ENCODE measurements at places on chromosomes 13 and 19.

- DNase-seq = no peak
Measured at GRCh38 chr13:34577051-34577450, 365.0 kb upstream of the NBEA start.

GRCh38 chr19:10692673-10693264 lies 8.5 kb upstream of the QTRT1 start:
- no peak for DNase-seq

GRCh38 chr19:6697291-6697690 lies 23.2 kb downstream of the C3 start:
- DNase-seq = no peak

DNA sequence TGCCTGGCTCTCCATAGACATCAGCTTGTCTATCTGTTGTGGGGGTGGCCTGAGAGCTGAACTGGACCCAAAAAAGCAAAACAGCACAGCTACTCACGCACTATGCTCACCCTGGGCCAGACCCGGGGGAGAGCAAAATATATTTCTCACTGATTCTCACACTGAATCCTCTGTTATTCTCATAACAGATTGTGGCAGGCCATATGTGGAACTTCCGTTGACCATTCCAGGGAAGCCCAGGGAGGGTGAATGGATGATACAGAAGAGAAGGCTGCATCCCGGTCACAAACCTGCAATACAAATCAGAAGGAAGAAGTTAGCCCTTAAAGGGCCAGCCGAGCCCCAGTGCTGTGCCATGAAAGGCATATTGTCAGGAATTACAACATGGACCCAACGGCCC lies 362.5 kb downstream of the ZNF536 start:
- no peak for DNase-seq

- DNase-seq = no peak
Measured at GRCh38 chr13:21744149-21744548, 73.3 kb downstream of the FGF9 start.

DNA sequence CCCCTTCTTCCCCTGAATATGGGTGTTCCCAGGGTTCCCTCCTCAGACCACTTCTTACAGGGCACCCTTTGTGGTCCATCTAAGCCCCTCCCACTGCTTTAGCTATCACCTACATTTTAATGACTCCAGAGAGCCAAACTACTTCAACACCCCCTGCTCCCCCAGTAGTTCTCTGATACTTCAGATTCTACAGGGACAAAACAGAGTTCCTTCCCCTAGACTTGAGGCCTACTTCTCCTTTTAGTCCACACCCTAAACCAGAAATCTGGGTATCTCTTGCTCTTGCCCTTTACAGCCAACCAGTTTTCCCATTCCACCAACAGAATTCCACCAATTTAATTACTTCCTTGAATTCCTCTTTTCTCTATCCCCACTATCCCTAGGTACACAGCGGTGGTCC lies 107.2 kb downstream of the KCNRG start:
- DNase-seq = no peak

DNA sequence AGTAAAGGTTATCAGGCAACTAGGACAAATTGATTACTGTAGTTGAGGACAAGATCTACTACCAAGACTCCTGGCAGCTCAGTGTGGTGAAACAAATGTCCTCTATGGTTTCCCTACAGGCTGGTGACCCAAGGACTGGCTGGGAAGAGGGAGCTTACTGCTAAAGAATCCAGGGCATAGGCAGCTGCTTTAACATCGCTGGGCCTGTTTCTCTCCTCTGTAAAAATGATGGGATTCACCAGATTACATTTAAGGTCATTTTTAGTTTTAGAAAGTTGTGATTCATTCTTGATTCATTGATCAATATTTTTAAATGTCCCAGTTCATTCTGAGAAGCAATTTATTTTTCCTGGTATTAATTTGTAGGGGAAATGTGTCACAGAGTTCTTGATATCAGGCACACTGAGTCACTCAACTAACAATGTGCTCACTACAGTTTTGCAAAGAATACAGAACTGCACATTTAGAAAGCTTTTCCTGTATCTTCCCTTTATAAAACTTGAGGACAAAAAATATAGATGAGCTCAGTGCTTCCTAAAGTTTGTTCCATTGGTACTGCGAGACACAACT lies 19.6 kb upstream of the FAM124A start:
- no peak for DNase-seq

DNA sequence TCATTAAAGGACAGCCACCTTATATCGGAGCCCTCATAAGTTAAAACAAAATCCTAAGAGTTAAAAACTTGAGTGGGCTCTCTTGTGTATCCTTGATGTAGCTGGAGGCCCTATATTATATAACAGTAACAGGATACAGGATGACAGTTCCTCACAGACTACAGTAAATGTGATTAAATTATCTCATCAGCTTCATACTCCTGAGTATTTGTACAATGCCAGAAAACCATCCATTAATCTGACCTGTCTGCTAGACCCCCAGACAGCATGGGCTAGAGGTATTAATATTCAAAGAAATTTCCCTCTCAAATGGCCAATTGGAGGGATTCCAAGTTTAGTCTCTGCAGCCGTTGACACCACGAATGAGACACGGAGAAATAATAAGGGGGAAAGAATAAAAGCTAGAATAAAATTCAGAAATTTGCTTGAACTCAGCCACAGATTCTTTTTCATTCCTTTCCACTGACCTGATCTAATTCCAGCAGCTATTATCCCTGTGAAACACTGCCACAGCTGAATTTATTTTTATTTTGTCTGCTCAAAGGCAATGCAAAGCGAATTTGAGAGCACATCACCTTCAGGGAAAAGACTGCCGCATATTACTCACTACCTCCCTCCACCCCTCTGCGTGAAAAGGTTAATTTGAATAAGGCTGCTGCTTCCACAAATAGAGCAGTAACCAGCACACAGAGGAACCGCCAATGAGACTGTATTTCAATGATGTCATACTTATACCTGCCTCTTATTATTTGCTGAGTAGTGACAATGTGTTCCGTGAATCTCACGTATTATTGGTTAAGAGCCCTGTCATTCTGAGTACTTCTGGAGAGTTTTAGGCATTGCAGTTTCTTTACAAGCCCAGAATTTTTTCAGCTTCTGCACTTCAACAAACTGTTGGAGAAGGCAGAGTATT lies 155.9 kb upstream of the KLF12 start:
- DNase-seq = no peak

DNA sequence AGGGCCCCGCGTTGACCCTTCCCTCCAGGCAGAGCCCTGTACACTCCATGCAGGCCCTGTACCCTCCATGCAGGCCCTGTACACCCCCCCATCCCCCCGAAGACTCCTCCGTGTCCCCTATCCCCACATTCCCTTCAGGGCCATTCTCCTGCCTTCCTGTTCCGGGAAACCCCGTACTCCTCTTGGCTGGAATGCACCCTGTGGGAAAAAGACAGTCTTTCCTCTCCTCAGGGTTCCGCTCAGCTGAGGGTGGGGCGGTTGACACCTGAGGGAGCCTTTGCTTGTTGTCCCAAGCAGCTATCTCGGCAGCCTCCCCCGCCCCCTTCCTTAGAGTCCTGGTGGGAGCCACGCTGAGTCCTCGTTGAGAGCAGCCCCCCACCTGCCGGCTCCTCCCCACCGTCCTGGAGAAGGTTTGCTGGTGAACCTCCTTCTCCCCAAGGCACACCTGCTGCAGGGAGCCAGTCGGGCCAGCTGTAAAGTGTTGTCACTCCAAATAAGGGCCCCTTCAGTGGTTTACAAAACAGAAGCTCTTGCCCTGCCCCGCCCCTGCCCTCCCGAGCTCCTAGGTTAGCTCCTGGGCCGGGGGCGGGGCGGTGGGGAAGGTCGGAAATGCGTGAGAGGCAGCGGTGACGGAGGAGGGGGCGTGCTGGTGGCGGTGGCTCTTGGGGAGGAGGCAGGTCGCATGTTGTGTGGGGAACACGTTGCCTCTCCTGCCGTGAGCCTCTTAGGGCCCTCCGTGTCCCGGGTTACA lies 1.5 kb downstream of the GNA11 start:
- DNase-seq = no peak

GRCh38 chr13:27423333-27423732 lies 1.1 kb upstream of the GTF3A start:
- no peak for DNase-seq

DNA sequence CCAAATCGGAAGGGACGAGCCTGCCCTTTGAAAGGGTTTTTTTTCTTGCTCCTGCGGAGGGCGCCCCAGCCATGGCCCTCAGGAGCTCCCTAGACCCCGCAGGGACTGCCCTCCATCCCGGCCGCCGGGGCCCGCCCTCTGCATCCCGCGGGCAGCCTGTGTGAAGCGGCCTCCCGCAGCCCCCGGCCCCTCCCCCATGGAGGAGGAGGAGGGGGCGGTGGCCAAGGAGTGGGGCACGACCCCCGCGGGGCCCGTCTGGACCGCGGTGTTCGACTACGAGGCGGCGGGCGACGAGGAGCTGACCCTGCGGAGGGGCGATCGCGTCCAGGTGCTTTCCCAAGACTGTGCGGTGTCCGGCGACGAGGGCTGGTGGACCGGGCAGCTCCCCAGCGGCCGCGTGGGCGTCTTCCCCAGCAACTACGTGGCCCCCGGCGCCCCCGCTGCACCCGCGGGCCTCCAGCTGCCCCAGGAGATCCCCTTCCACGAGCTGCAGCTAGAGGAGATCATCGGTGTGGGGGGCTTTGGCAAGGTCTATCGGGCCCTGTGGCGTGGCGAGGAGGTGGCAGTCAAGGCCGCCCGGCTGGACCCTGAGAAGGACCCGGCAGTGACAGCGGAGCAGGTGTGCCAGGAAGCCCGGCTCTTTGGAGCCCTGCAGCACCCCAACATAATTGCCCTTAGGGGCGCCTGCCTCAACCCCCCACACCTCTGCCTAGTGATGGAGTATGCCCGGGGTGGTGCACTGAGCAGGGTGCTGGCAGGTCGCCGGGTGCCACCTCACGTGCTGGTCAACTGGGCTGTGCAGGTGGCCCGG lies 815 bp downstream of the MAP3K10 start:
- DNase-seq = no peak

GRCh38 chr13:20566468-20566897 lies 474 bp upstream of the IFT88 start:
- no peak for DNase-seq

DNA sequence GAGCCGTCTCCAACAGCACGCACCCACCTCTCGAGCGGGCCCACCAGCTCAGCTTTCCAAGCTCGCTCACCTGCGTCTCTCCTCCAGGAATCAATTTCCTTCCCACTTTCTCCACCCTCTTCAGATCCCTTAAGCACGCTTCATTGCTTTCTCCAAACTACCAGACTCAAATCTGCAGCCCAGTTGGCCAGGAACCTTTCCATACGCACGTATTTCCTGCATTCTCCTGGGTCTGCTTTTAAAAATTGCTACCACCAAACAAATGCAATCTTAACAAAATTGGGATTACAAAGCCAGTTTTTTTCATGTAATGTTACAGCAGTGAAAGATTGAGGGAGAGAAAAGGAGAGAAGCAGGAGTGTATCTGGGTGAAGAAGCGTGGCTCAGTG lies 1.5 kb downstream of the ENOX1 start:
- DNase-seq = no peak

GRCh38 chr19:3464587-3465235 lies 15.6 kb downstream of the SMIM24 start:
- DNase-seq = no peak

GRCh38 chr13:50080911-50081678 lies 65.9 kb downstream of the KCNRG start:
- DNase-seq = no peak

DNA sequence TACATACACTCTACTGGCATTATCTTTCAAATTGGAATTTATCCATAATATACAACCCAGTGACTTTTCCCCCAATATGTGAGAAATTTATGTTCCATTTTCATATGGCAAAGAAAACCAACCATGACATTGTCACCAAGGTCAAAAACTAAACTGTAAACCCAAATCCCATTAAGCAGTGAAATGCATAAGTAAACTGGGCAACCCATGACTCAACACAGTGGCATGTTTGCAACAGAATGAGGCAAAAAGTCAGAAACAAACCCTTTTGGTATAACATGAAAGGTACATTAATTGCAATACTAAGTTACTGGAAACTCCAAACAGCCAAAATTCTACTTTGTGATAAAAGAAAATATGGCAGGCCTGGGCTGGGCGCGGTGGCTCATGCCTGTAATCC lies 4.9 kb downstream of the ZNF878 start:
- no peak for DNase-seq

- no peak for DNase-seq
Measured at GRCh38 chr13:46639033-46639981, 86.3 kb downstream of the LRCH1 start.

GRCh38 chr13:28110414-28110813 lies 10.0 kb upstream of the FLT3 start:
- no peak for DNase-seq

- no peak for DNase-seq
Measured at GRCh38 chr13:41199079-41199478, 4.7 kb upstream of the KBTBD7 start.

DNA sequence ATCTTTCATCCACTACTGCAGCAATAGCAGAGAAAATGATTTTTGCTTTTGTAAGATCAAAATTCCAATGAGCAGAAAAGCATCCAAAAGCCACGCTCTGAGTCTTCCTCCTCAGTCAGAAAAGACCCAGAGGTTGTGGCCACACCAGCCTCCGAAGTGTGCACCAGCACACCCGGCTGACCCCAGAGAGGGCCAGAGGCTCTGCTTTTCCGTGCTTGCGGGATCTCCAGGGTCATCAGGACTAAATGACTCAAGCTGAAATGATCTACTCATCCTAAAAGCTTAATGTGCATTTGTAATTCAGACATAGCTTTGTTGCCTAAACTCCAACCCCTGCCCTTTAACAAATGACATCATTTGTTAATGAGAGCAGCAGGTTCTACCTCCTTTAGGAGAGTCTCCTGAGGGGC lies 16.5 kb downstream of the RXFP2 start:
- no peak for DNase-seq

- DNase-seq = no peak
Measured at GRCh38 chr13:41561170-41561569, 103.8 kb downstream of the RGCC start.

- no peak for DNase-seq
Measured at GRCh38 chr13:30791354-30792001, 56.1 kb downstream of the ALOX5AP start.

DNA sequence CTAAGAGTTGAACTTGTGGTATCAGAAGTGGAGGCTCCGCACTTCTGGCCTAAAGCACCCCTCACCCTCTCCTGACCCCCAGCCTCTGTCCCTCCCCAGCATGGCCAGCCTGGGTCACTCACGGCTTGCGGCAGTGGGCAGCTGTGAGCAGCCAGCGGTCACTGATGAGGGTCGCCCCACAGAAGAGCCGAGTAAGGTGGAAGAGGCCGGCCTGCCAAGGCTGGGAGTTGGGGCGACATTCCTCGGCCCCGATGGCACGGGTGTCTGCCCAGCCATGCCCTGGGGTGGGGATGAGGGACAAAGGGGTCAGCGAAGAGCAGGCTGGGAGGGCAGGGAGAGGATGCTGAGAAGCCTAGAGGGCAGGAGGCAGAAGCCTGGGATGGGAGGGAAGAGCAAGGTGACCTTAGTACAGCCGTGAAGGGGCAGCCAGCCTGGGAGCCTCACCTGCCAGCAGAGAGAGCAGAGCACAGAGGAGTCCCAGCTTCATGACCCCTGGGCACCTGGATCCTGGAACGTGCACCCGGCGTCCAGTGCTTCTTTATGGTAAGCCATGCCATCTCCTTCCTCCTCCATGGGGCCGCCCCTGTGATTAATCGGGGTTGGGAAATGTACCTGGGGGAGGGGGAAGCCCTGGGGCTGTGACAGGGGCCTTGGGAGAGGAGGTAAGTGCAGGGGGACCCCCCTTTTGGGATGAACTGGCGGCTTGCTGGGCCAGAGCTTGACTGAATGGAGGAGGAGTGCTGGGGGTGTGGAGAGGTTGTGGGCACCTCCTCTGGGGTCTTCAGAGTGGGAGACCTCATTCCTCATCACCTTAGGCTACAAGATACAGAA lies 7.9 kb upstream of the KLK8 start:
- no peak for DNase-seq

GRCh38 chr19:7605490-7606222 lies 10.0 kb downstream of the CAMSAP3 start:
- DNase-seq = no peak

Data from chondrocyte (in vitro differentiated cells).